ENCODE measurements at places on chromosomes 2 and 18.

- DNase-seq, result no peak
Observed at GRCh38 chr2:101012054-101012705, 10.1 kb downstream of the RPL31 start.

GRCh38 chr2:145066856-145067548 lies 547.1 kb upstream of the ZEB2 start:
- DNase-seq, result no peak

- no peak for DNase-seq
Observed at GRCh38 chr2:45637440-45637839, 14.0 kb upstream of the PRKCE start.

GRCh38 chr2:125516496-125517109 lies 1139.4 kb upstream of the GYPC start:
- DNase-seq, result no peak

GRCh38 chr2:133377599-133377998 lies 190.7 kb downstream of the NCKAP5 start:
- no peak for DNase-seq

- DNase-seq, result no peak
Observed at GRCh38 chr2:160141912-160142311, 58.2 kb downstream of the ITGB6 start.

DNA sequence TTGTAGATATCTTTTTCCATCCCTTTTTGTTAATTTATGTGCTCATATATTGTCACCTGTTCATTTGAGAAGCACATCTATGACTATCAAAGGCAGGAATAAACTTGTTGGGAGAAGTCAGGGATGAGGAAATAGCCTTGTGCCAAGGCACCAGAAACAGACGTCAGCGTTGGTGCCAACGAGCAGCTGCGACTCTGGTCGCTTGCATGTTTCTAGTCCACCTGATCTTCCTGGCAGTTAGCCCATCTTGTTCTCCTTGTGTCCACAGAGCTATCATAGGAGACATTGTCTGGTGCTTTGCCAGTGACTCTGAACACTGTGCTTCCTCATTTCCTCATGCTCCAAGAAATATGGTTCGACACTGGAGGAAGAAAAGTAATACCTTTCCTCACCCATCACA lies 374.4 kb downstream of the PTPRM start:
- DNase-seq, result no peak
